ENCODE measurements at places on chromosomes 1 and 21. TPM values are rescaled to one million over a fixed set of nuclear protein-coding genes. Genes with fewer than 3 reads are reported as not detected.

TMCC2 gene
- total RNA-seq = 4.3 TPM

CYP4X1 gene
- 0.65 TPM for total RNA-seq

BCL2L15 gene
- under 0.01 TPM for total RNA-seq

ITLN2 gene
- not detected for total RNA-seq

WDR64 gene
- total RNA-seq = not detected

TEX38 gene
- not detected for total RNA-seq

FAM110D gene
- total RNA-seq = 7.9 TPM

GUCA2A gene
- total RNA-seq = not detected

PTPN22 gene
- 0.49 TPM for total RNA-seq

ALG6 gene
- total RNA-seq = 20.3 TPM

XCL1 gene
- total RNA-seq = not detected

NR5A2 gene
- 16.8 TPM for total RNA-seq

PTGFR gene
- total RNA-seq = 0.38 TPM

All from bladder microvascular endothelial cell (primary cell).